Pancreas (tissue), 10 donors: ENCODE measurements at places on chromosomes 2 and 18. TPM values are rescaled to one million over a fixed set of nuclear protein-coding genes. Genes with fewer than 3 reads are reported as not detected.

GALNT5 gene
- total RNA-seq: 0.08 TPM

C2orf80 gene
- not detected for total RNA-seq

DHRS9 gene
- total RNA-seq: 0.58 TPM

DSG4 gene
- not detected for total RNA-seq

IL37 gene
- total RNA-seq: not detected

CRACDL gene
- total RNA-seq: 4.1 TPM

LYG2 gene
- total RNA-seq: not detected
